Endothelial cell of umbilical vein (primary cell): ENCODE measurements at places on chromosomes 3 and 15. TPM values are rescaled to one million over a fixed set of nuclear protein-coding genes. Genes with fewer than 3 reads are reported as not detected.
A peak's percentile ranks its signal among the peaks of the same experiment; 100 is the strongest.

The SSUH2 gene
- not detected in 2 replicates for polyA plus RNA-seq

The PCLAF gene
- 36.1 and 55.2 TPM in 2 replicates for polyA plus RNA-seq

The LRRC34 gene
- 0.59 and 0.72 TPM in 2 replicates for polyA plus RNA-seq

DNA sequence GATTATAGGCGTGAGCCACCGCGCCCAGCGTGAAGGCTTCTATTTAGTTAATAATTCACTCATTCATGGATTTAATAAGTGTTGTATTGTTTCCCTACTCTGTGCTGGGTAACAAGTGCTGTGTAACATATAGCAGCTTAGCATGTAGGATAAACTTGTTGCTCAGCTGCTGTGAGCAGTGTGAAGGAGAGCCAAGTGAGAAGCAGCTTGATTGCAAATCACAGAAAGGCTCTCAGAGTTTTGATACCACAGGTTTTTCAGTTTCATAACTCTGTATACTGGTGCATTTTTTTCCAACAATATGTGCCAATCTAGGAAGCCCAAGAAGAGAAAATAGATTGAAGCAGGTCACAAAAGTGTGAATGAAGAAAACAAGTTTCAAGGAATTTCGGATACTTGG lies 48.4 kb downstream of the AGTR1 start:
- no peak for DNase-seq

DNA sequence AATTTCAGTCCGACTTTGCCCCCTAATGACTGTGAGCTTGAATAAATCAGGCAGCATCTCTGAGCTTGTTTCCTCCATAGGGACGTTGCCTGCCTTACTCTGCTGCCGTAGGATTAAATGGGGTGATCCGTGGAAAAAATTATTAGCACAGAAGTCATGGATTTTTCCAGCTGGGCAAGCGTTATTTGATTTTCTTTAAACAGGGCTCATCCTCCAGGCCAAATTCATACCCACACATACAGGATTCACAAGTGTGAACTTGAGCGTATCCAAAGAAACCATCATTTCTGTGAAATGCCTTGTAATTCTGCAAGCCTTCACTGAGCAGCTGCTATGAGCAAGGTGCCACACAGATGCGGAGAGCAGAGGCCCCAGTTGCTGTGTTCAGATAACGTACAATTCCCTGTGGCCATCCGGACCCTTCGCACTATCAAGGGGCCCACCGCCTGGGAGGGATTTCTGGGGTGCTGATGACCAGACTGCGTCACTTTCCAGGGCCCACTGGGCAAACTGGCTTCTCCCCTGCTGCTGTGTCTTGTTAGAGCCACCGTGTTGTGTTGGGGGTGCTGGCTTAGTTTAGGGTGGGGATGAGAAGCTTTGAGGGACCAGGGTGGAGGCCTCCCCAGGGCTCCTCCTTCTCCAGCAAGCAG lies 61.4 kb downstream of the MGLL start:
- DNase-seq: no peak

DNA sequence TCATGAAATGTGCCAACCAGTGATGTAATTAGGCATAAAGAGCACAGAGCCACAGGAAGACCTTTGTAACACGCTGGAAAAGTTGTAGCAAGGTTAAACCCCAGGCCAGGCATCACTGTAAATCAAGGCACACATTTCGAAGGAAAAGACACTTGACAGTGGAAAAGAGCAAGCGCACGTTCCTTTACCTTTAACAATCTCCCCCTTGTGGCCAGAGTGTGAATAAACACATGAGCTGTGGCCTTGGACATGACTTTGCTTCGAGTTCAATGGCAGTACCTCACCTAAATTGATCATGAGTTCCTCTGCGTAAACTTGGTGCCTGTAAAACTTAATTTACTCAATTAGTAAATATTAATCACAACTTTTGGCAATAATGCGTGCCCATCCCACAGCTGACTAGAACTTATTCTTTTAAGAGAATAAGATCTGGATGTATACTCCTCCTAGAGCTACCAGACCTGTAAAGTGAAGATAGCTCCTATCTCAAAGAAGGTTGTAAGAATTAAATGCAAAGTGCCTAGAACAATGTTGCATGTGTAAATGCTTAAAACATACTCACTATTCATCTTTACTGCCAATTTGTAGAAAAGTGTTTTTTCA lies 757.0 kb upstream of the NECTIN3 start:
- DNase-seq: peak; percentile 56

- no peak for DNase-seq
Measured at GRCh38 chr15:89150287-89150686, 62.0 kb downstream of the ABHD2 start.

DNA sequence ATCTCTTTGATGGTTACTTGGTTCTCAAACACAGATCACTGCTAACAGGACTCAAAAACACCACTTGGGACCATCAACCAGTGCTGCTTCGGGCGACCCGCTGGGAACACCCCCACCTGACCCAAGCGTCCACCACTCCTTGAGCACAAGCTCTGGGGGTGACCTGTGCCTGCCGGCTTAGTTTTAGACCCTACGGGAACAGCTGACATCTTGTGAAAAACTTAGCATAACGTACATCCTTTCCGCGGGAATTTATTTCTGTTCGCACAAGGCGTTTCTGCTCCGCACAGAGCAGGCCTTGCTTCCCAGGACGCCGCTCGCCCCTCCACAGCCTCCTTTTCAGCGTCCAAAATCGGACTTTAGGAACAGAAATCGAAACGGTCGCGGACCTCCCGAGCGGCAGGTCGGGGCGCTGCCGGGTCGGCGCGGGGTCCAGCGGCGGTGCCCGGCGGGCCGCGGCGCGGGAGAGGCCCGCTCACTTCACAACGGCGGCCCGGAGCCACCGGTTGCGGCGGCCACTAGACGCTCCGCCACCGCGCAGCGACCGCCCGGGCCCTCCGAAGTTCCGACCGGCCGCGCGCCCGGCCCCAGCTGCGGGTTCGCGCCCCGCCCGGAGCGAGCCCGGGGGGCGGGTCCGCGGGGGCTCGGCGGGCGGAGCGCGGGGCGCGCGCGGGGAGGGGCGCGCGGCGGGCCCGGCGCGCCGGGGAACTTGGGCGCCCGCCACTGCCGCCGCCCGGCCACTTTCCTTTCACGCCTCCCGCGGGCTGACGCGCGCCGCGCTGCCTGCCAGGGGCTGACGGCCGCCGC lies 959 bp downstream of the SFMBT1 start:
- DNase-seq: peak; percentile 47

- DNase-seq: peak; percentile 21
Measured at GRCh38 chr3:8324747-8325146, 176.9 kb upstream of the LMCD1 start.

DNA sequence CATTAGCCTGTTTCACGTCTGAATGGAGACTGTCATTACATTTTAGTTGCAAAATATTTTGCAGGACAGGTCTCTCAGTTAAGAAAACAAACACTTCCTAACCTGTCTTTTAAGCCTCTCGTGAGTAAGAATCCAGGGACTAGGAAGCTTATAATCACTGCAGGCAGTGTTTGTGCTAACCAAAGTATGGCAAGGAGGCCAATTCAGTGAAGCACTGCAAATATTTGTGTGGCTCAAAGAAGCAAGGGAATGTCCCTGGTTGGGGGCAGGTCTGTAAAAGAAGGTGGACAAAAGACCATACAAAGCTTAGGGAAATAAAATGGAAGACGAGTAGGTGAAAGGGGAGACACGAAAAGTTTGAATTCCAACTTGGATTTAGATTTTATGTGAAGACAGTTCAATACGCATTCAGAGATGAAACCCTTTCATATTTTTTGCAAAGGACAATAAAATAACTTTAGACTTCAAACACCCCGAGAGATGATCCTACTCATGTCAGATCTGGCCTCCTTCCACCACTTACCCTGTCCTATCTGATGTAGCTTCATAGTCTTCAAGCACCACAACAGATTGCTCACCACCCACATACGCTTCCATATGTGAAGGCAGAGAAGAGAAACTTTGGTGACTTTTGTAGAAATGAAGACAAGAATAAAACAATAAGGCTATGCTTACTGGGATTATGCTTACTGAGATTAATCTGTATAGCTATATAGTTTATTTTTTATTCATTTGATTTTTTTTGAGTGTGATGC lies 240.9 kb downstream of the TUSC7 start:
- DNase-seq: no peak

- no peak for DNase-seq
Measured at GRCh38 chr15:98003518-98003917, 43.0 kb downstream of the ARRDC4 start.

DNA sequence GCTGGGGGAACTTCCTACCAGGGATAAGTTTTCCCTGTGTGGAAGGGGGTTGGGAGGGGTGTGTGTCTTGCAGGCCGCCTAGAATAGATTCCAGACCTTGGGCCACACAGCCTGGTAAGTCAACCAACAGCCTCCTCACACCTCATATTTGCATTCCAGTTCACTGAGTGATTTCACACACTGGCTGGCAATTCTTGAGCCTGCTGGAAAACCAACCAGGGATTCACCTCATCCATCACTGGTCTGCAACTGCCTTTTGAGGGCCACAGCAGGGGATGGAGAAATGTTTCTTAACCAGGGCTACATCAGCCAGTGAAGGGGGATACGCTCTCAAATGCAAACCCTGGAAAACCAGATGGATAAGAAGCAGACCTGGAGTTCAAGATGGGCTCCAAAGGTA lies 2.0 kb downstream of the FSTL1 start:
- peak; percentile 58 for DNase-seq

DNA sequence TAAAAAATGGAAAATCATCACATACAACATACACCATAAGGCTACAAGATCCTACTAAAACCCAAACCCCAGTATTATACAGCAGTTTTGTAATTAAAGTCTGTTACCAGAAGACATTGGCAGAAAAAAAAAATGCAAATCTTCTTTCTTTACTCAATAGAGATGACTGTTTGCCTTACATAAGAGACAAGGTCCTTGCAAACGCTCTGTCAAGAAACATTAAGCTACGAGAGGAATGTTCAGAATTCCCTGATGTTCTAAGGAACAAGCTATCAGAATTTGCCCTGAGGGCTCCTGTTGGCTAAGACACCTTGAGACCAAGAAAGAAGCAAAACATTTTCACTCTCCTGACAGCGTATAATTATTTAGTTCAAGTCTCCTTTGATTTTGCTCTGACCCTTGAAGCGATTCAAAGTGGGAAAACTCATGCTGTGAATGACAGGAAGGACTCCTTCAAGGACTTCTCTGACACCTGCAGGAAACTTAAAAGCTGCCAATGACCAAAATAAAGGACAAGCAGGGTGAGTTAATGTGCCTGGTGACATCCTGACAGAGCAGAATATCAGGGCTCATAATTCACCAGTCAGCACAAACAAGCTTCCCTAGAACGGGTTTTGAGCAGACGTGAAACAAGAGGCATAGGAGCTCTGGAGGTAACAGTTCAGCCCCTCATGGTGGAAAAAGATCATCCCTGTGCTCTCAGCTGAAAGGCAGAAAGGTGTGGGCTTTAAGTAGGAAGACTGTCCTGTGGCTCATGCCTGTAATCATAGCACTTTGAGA lies 2.5 kb downstream of the SCAMP2 start:
- peak; percentile 6 for DNase-seq

GRCh38 chr15:101129851-101130380 lies 121.9 kb downstream of the CHSY1 start:
- no peak for DNase-seq

- DNase-seq: peak; percentile 72
Measured at GRCh38 chr3:150227839-150228238, 180.3 kb upstream of the TSC22D2 start.

DNA sequence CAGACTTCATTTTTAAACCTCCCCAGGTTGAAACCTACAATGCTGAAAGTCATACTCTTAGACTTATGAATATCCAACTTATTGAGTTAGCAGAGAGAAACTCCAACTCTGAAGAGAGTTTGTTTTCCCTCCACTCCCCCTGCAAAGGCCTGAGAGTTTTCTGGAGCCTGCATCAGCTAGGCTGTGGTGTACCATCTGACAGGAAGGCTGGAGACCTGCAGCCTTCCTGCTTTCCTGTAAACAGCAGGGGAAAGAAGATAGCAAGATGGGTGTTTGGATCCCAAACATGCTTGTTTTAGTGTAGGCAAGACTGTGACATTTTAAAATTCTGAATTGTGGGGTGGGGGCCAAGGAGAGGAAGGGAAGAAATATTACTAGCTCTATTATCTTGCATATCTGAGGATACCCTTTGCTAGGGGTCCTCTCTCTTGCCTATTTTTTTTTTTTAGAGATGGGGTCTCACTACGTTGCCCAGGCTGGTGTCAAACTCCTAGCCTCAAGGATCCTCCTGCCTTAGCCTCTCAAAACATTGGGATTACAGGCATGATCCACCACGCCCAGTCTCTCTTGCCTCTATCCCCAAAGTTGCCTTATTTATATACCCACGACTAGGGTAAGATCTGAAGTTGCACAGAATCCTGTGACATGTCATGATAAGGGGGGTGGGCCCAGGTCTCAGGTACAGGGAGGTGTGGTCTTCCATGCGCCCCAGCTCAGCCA lies 51.0 kb upstream of the USP3 start:
- peak; percentile 60 for DNase-seq

GRCh38 chr3:117486719-117487716 lies 777.4 kb downstream of the TUSC7 start:
- DNase-seq: no peak

DNA sequence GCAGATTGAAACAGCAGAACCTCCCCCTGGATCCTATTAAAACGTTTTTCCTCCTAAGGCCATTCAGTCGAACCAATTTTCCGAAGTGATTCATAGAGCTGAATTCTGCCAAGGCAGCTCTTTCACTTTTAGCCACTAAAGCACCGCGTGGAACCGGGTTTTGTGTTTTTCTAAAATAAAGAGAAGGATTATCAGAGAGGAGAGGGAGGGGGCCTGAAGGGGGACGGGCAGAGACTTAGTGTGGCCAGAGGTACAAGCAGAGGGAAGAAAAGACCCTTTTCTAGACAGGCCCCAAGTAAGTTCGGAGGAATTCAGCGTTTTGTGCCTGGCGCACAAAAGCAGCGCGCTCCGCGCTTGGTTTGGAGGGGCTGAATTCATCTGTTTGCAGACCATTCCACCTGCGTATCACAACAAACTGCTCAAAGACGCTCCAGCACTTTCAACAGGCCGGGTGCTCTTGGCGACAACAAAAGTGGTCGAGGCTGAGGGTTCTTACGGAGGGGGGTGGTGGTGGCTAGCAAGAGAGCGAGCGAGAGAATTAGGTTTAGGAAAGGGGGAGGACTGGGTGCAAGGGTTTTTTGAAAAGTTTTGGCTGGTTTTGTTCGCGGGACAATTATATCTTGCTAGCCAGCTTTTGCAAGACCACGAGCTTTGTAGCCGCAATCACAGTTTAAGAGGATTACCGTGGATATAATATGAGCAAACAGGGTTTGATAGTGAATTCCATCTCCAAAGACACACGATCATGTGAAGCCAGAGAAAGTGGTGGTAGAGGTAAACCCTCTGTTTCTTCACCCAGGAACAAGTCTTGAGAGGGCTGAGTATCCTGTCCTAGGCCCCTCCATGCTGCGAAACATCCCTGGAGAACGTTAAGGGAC lies 1.2 kb upstream of the FEZF2 start:
- DNase-seq: no peak

DNA sequence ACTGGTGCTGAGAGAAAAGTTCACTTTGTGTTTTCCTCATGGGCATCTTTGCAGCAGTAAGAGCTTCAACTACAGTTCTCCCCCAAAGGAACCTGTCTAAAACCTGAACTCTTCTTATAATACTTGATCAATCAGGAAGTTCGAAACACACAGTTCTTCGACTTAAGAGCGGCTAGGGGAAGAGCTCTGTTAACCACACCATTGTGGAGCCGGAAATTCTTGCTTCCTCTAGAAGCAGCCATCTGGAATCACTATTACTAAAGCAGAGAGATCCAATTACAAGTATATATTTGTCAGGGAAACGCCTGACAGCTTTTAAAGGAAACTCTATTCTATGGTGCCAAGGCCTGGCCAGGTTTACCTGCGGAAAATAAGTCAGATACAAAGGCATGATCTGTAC lies 337.3 kb upstream of the CBLB start:
- peak; percentile 83 for DNase-seq

- no peak for DNase-seq
Measured at GRCh38 chr3:61828880-61829721, 267.7 kb downstream of the PTPRG start.

GRCh38 chr3:142586803-142587406 lies 8.4 kb upstream of the ATR start:
- peak; percentile 79 for DNase-seq
